ENCODE measurements at places on chromosomes 16 and 17.

DNA sequence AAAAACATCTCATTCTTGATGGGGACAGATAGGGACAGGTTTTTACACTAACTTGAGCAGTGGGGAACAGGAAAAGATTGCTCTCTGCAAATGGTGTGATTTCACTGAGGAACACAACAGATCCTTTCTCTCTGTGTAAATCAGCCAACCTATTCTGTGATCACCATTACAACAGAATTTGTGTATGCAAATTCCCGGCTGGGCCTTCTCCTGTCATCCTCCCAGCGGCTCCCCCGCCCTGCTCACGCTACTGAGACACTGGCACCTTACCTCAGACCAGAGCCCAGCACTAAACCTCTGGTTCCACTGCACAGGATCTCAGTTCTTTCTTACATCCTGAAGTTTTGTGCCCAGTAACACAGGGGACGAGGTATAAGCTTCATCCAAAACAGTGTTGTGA is 97.0 kb upstream of the FA2H start:
- no peak for DNase-seq

- no peak for DNase-seq
Measured at GRCh38 chr17:42673266-42673884, 3.4 kb downstream of the PLEKHH3 start.

DNA sequence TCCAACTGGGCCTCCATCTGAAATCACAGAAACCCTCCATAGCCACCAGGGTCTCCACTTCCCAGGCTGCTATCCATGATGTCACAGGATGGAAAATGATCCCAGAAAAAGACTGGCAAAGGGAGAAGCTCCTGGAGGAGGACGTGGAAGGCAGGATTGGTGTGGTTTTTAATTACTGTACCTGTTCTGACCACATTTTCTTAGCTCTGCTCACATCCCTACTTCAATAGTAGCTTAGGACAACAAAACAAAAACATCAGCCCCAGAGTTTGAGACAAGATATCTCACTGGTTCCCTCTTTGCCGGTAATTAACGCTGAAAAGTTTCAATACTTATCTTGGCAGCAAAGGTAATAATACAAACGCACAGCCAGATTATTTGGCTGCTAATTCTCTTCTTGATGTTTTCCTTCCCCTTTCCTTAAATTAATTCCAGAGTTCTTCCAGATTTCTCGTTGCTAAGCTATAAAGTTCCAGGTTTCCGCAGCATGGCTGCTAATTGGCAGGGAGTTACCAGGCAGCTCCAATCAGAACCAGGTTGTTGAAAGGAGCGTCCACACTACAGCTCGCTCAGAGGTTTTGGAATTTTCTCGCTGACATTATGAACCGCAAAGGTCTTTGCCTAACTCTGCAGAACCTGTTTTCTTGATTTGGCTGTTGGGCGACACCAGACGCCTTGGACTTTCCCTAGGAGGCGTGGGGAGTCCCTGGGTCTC is 263.4 kb downstream of the MRTFB start:
- no peak for DNase-seq

DNA sequence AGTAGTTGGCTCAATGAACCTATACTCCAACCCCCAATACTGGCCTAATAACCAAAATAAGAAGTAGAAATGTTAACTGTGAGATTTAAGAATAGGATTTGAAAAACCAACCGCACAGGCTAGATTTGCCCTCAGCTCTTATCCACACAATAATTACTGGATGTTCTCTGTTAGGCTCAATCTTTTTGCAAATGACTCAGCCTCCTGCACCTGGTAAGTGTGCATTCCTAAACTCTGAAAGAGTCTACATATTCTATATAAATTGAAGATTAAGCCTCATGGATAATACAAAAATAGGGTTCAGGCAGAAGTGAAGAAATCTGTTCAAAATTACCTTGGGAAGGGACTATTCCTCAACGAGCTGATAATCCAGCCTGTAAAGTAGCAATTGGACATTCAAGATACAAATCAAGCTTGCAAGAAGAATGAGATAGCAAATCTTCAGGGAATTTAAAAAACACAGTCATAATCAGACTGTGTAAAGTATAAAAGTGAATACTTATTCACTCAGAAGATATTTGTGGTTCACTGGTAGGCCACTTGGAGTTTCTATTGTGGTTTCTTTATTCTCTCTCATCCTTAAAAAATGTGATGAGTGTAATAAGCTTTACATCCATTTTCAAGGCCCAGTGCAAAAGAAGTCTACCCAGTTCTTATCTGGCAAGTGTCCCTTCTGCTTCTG is 931.9 kb upstream of the SOX9 start:
- no peak for DNase-seq

DNA sequence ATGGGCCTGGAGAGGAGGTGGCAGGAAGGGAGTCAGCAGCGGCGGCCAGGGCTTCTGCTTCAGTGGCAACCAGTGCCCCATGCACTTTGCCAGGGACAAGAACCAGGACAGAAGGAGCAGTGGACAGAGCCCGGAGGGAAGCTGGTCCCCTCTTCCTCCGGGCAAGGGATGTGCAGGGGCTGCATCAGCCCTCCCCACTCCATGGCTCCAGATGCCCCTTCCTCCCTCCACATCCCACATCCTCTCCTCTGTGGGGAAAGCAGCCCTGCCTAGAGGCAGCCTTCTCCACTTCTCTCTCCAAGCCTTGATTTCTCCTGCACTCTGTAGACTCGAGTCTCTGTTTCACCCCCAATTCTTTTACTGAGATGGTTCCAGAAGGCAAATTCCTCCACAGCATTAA is 50.4 kb downstream of the AIPL1 start:
- DNase-seq, result no peak

- no peak for DNase-seq
Measured at GRCh38 chr16:50902457-50902856, 160.6 kb downstream of the CYLD start.

GRCh38 chr16:50268352-50268751 is 2.0 kb downstream of the ADCY7 start:
- DNase-seq, result no peak

- no peak for DNase-seq
Measured at GRCh38 chr16:22348291-22348690, 26.1 kb downstream of the CDR2 start.
